Spinal cord (tissue), 10 donors: ENCODE measurements at places on chromosomes 6 and 20.

DNA sequence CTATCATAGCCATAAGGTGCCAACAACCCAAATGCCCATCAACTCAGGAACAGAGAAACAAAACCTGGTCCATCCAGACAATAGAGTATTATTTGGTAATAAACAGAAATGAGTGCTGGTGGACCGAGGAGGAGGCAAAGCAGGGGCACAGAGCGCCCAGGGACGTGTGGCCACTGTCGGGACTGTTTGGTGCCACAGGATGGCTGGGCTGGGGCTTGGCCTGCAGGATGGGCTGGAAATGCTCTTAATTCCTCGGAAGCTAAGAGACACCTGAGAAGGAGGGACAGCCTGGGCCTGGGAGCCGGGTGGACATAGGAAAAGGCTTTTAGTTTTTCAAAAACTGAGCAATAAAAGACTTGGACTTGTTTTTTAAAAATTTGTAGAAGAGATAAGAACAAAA, 216.4 kb downstream of the DLL1 start:
- DNase-seq: no peak

DNA sequence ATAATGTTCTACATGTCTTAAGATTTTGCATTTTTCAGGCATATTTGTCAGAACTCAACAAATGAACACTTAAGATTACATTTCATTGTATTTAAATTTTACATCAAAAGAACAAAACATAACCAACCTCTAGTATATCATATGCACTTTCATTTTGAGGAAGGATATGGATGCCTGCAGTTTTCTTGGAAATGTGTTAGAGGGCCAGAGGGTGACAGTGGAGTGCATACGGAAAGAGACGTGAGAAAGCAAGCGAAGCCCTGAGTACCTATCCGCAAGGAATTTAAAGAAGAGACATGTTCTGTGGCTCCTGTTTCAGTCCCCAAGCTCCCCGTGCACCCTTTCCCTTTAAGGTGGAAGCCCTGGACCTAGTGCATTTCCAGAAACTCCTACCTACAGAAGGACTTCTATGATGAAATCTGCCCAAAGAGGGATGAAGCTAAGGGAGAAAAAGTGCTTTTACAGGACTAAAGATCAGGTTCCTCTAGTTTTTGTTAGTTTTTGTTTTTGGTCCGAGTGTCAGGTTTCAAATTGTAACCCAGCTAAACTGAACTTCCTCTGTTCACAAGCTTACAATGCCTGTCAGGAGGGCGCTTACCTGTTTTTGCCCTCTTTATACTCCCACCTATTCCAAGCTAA, 38.8 kb downstream of the EZR start:
- no peak for DNase-seq

GRCh38 chr20:10481676-10482075, 46.6 kb downstream of the SLX4IP start:
- DNase-seq: no peak

DNA sequence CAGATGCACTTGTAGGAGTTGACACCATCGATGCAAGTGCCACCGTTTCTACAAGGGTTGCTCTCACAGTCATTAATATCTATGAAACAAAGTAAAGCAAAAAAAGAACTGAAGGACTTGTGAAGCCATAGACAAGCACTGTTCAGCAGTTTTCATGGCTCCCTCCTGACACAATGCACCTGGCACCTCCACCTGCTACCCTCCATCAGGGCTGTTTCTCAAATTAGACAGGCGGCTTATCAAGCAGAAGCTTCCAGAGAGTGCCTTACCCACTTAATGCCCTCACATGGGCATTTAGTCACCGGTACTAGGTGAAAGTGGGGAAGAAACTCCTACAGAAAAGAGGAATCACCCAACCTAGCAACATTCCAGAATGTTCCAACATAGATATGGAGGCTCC, 27.8 kb downstream of the JAG1 start:
- DNase-seq: no peak

DNA sequence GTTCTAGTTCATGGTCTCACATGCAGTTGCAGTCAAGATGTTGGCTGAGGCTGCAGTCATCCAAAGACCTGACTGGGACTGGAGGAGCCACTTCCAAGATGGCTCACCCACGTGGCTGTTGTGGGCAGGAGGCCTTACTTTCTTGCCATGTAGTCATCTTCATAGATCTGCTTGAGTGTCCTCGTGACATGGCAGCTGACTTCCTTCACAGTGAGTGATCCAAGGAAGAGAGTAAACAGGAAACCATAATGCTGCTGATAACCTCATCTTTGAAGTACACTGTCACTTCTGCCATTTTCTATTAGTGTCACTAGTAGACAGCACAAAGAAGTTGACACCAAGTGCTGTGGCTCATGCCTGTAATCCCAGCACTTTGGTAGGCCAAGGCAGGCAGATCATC, 40.1 kb upstream of the AKIRIN2 start:
- DNase-seq: no peak

- DNase-seq: no peak
Observed at GRCh38 chr6:111604259-111605099, 1.2 kb downstream of the TRAF3IP2 start.

DNA sequence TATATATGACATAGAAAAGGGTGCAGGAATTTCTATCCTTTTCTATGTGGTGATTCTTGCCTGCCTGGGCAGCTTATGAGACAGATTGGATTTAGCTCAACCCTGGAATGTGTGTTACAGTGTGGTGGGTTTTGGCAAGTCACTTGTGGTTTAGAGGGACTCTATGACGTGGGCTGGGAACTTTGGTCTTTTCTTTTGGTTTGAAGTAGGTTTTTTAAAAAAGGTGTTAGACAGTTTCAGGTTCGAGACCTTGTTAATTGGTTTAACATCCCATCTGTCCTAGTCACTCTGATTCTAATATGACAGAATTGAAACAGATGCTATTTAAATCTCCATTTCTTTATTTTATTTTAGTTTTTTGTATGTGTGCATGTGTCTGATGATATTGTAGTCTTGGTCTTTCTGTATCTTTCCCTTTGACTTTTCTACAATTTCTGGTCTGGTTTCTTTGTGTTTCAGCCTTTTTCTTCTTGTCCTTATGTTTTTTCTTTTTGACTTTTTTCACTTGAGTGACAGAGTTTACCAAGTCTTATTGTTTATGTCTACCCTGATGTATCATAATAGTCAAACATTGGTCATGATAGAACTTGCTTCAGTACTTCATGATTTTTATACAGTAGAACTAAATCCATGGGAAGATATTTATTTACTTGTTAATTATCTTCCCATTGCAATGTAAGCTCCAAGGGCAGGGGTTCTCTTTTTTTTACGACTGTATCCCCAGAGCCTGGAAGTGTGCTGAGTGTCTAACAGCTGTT, 174.3 kb downstream of the CDKAL1 start:
- DNase-seq: no peak

GRCh38 chr20:63789836-63790571, 41.1 kb downstream of the ZBTB46 start:
- DNase-seq: no peak

- no peak for DNase-seq
Observed at GRCh38 chr6:169640351-169640852, 61.4 kb downstream of the WDR27 start.

DNA sequence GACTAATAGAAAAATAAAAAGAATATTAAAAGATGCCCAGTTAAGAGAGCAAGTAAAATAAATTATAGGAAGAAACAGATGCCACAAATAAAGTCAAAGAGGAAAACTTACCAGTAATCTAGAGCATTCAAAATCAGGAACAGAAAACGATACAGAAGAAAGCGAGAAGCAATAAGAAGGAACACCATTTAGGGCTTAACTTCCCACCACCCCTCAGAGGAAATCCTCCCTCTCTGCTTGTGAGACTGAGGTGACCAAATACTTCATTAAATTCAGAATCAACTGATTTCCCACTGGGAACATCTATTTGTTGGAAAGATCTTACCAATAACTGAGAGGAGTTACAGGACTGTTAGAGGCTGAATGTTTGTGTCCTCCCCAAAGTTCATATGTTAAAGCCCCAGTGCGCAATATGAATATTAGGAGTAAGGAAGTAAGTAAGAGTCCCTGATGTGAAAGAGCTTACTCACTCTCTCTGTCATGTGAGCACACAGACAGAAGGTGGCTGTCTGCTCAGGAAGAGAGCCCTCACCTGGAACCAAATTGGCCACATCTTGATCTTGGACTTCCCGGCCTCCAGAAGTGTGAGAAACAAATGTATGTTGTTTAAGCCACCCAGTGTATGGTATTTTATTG, 19.5 kb downstream of the KATNA1 start:
- DNase-seq: no peak

- DNase-seq: no peak
Observed at GRCh38 chr6:93337014-93337413, 82.3 kb downstream of the EPHA7 start.

DNA sequence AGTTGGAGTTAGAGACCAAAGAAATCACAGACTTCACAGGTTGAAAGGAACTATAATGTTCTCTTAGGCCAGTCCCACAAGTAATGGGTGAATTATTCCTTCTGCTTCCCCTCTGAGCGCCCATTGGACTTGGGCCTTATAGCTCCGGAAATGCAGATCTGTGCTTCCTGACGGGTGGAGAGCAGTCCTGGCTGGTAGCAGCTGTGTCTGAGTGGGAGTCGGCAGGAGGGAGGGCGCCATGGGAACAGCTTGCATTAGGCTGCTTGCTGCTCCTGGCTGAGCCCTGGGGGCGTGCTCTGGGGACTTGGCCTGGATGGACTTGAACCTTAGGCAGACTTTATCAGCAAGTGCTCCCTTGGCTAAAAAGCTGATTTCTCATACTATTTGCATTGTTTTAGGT, 18.4 kb upstream of the NUP153 start:
- peak; percentile 47 for DNase-seq

DNA sequence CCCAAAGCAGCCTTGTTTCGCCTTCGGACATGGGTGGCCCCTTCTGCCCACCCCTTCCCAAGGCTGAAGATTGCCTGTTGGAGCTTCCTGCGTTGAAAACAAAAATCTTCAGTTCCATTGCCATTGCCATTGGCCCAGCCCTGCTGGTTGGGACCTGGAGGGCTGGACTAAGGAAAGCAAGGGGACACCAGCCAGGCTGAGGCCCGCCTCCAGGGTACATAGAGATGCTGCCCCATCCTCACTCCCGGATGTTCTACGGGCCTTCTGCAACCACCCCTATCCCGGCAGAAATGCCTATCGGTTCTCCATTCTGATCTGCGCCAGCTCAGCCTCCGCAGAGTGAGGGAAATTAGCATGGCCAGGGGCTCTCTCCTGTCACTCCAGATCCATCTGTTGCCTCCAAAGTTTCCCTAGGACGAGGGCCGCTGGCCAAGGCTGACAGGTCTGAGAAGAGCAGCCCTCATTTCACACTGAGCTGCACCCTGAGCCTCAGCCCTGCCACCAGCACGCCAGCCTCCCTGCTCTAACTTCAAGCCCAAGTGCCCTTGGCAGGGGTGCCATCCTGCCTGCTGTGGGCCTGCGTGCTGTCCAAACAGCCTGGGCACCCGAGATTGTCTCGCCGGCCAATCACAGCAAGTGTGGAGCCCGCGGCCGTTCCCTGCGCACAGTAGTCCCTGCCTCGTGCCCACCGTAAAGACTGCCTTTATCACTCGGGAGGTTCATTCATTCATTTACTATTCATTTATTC, 13.4 kb upstream of the STX16 start:
- DNase-seq: no peak
